ENCODE measurements at places on chromosomes 5 and 9. TPM values are rescaled to one million over a fixed set of nuclear protein-coding genes. Genes with fewer than 3 reads are reported as not detected.

Gene IFNK
- not detected for total RNA-seq

Gene TAF11L6
- not detected for total RNA-seq

Gene PCDHA11
- 1.6 TPM for total RNA-seq

Gene OR13J1
- not detected for total RNA-seq

Gene TLX3
- total RNA-seq: 0.32 TPM

Gene SLC6A19
- not detected for total RNA-seq

Gene PDLIM7
- total RNA-seq: 102 TPM

Gene CARTPT
- not detected for total RNA-seq

Gene CRHBP
- total RNA-seq: 1.4 TPM

- DNase-seq: no peak
Measured at GRCh38 chr9:131503626-131504465, 1.1 kb downstream of the POMT1 start.

DNA sequence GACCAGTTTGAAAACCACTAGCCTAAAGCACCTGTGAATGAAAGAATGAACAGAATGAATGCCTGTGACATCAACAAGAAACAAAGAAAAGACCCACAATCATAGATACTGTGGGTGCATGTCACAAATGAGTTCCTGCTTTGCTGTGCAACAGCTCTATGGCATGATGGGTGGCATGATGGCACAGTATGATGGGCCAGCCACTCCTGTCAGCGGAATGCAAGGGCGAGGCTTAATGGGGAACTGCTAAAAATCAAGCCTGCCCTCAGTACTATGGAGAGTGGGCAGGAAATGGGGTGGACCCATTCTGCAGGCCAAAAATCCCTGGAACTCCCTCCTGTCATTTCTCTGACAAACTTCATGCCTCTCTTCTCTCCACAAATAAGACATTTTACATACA is 89.0 kb downstream of the DCP2 start:
- DNase-seq: no peak

GRCh38 chr5:138364576-138364975 is 12.1 kb downstream of the KDM3B start:
- no peak for DNase-seq

GRCh38 chr5:14495301-14495700 is 86.3 kb upstream of the OTULINL start:
- no peak for DNase-seq

DNA sequence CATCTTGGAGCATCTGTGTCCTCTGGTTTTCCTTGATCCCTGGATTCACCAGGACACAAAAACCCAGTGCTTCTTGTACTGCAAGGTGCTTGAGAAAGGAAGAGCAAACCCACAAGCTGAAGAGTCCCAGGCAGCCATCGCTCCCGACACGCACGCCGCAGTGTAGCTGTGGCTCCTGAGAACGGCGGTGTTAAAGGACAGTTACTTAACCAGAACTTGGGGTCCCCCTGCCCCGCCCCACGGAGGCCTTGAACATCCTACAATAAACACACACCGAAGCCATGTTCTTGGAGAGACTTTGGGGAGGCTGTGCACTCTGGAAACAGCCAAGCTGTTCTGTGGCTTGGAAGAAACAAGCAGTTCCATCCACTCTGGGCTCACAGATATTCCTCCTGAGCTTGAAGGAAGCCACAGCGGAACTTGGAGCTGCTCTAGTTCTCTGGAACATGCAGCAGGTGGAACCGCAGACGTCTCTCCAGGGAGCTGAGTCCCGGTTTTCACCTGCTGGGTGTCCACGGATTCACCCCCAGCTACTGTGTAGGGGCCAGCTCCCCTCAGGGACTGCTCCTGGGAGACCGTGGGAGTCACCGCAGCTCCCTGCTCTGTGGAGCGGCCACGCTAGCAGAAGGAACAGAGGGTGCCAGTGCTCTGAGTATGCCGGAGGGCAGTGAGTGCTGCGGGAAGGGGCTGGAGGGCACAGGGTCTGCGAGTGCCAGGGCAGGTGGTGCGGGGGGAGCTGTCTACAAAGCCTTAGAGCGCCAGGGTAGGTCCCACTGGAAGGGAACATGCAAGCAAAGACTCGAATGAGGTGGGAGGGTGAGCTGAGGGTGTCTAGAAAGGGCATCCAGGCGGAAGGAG is 107.3 kb downstream of the ADAMTS2 start:
- no peak for DNase-seq

DNA sequence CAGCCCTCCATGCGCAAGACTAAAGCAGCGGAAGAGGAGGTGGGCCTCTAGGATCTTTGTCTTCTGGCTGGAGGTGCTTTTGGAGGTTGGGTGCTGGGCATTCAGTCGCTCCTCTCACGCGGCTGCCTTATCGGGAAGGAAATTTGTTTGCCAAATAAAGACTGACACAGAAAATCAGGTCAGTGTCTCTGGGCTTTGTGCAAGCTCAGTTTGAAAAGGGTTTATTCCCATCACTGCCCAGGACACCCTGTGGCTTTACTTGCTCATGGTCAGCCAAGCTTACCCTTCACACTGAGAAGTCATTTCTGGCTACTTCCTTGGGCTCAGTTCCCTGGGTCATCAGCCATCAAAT is 10.5 kb downstream of the SLC2A8 start:
- DNase-seq: no peak

DNA sequence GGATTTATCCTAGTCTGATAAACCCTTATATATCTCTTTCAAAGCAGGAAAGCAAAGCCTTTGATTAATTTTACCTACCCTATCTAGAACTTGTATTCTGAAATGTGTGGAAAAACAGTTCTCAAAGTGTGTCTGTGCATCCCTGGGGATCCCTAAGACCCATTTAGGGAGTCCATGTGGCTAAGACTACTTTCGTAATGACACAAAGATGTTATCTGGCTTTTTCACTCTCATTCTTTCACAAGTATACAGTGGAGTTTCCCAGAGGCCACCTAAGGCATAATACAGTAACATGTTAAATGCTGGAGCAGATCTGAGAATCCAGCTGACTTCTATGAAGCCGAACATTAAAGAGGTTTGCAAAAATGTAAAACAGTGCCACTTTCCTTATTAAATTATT is 54.3 kb upstream of the TNFSF15 start:
- DNase-seq: no peak

DNA sequence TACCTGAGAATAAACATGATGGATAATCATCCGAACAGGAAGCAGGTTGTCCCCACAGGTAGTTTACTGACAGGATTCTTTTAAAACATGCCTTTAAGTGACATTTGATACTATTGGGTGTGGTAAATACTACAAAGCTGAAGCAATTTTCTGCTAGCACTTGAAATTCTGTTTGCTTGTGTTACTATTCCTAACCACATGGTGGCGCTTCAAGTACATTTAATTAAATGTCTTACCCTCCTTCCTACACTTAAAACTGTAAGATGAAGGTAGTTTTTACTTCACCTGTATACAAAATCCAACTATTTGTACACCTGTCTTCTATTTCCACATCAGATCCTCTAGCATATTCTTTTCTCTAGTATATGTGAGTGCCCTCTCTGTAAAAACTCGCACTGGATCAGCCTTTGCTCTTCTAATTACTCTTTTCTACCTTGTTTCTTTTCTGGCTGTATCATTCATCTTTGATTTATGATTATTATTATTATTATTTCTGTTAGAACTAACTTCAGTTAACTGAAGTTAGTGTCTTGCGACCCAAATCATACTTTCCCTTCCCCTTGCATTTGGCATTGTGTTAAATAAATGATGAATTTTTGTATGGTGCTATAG is 18.4 kb downstream of the SLC25A46 start:
- no peak for DNase-seq

DNA sequence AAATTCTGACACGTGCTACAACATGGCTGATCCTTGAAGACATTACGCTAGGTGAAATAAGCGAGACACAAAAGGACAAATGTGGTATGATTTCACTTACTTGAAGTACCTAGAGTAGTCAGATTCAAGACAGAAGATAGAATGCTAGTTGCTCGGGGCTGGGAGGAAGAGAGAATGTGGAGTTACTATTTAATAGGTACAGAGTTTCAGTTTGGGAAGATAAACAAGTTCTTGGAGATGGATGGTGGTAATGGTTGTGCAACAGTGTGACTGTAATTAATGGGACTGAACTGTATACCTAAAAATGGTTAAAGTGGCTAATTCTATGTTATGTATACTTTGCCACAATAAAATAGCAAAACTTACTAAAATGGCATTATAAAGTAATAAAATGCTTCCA is 34.4 kb downstream of the PAM start:
- DNase-seq: no peak

- DNase-seq: no peak
Measured at GRCh38 chr5:80048084-80048780, 13.1 kb downstream of the THBS4 start.

DNA sequence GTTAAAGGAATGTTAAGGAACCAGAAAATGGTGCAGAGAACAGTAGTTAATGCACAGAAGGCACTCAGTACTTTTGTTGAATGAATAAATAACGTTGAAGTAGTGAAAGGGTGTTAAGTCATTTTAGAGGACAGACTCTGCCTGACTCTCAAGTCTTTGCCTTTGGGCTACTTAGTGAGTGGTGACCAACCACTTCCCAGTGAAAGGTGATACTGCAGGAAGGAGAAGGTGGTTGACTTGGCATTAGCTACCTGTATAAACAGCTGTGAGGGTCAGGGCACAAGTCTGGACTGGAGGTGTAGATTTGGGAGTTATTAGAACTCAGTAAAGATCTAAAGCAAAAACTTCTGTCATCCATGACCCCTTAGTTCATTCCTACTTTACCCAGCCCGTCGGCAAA is 4.9 kb upstream of the SHB start:
- DNase-seq: no peak

GRCh38 chr5:149126906-149127305 is 14.4 kb upstream of the ABLIM3 start:
- no peak for DNase-seq

GRCh38 chr9:21751998-21752397 is 50.4 kb upstream of the MTAP start:
- DNase-seq: no peak

DNA sequence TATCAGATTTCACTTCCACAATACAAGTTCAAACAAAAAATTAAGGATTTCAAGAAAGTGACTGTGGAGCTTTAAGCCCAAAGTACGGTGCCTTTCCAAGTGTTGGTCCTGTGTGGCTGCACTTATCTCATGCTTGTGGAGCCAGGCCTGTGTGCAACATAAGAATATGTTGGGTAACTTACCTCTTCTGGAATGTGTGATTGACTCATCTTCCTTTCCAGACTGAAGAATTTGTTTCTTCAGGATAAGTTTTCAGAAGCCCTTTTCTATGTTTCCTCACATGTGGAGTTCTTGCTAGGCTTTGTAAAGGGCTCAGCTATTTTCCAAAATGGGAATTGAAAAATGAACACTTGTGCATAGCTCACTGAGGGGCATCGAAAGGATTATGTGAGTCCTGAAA is 485.1 kb upstream of the PAPPA start:
- no peak for DNase-seq

- no peak for DNase-seq
Measured at GRCh38 chr5:97245386-97245785, 62.3 kb upstream of the RIOK2 start.

Data from urinary bladder (tissue), 4 donors.